Upper lobe of left lung (tissue), 6 donors: ENCODE measurements at places on chromosomes 1 and 21. TPM values are rescaled to one million over a fixed set of nuclear protein-coding genes. Genes with fewer than 3 reads are reported as not detected.

- DNase-seq = peak; percentile 78
Observed at GRCh38 chr1:2544875-2545640, 11.1 kb upstream of the TNFRSF14 start.

COL16A1 gene
- total RNA-seq = 103 TPM

NPL gene
- 99.5 TPM for total RNA-seq

DNA sequence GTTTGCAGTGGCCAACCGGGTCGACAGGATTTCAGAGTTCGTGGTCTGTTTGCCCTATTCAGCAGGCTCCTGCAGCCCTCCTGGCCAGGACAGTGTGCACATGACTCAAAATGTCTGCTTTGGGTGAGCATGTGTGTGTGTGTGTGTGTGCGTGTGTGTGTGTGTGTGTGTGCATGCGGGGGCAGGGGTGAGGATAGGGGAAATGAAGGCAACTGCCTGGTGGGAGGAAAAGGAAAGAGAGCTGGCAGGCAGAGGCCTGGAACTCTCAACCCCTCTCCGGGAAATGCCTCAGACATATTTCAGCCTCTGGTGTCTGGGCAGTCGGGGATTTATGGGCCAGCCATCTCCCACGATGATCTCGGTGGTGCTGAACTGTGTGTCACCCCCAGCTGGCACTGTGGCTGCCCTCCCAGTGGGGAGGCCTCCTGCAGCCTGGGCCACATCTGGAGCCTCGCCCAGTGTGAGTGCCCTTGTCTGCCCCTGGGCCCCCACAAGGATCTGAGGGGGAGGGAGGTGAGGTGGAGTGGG lies 15.2 kb downstream of the CDCP2 start:
- no peak for DNase-seq

TMEM52 gene
- 3.8 TPM for total RNA-seq

BNIPL gene
- 213 TPM for total RNA-seq

GRCh38 chr1:12178511-12178910 lies 11.7 kb downstream of the TNFRSF1B start:
- no peak for DNase-seq

- no peak for DNase-seq
Observed at GRCh38 chr1:159973350-159973940, 19.4 kb upstream of the SLAMF9 start.

SPATC1L gene
- total RNA-seq = 22.0 TPM

DNA sequence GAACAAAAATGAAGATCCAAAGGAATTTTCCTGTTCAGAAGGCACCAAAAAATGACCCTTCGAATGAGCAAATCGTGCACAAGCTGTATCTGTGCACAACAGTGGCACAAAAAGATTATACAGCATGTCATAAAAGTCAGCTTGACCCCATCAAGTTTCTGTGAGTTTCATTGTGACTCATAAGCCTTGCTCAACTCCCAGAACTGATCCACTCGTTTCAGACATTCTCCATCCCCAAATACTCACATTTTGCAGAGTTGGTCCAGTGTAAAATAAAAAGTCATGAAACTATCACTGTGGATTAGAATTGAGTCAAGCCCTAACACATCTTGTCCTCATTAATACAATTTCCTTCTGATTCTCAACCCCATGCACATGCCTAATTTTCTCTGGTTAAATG lies 174.7 kb upstream of the PKN2 start:
- DNase-seq = no peak
